ENCODE measurements at places on chromosomes 3 and 15.

GRCh38 chr3:158912188-158912587 is 110.3 kb downstream of the MFSD1 start:
- no peak for DNase-seq

- no peak for DNase-seq
Measured at GRCh38 chr3:125428216-125428830, 53.2 kb upstream of the ZNF148 start.

DNA sequence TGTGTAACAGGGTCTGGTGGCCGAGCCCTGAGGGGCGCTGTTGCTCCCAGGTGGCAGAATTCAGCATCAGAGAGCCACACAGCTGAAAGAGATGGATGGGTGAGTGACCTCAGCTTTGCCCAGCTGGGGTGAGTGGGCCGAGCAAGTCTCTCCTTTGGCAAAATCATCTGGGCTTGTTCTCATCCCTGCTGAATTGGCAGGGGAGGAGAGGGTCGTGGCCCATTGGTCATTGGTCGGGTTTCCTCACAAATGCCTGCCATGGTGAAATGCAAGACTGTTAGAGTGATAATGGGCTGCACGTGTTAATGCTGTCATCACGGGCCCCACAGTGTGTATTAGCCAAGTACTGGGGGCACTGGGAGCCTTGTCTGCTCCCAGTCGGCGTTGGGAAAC is 15.9 kb downstream of the ABHD2 start:
- DNase-seq: no peak

- no peak for DNase-seq
Measured at GRCh38 chr3:71421475-71421819, 162.1 kb downstream of the FOXP1 start.

GRCh38 chr3:173660645-173661299 is 263.2 kb downstream of the NLGN1 start:
- DNase-seq: no peak

- DNase-seq: no peak
Measured at GRCh38 chr3:159796226-159796625, 192.4 kb upstream of the IL12A start.

GRCh38 chr3:118772547-118773011 is 262.1 kb downstream of the IGSF11 start:
- DNase-seq: no peak

- DNase-seq: no peak
Measured at GRCh38 chr15:31477851-31478701, 151.4 kb downstream of the KLF13 start.

DNA sequence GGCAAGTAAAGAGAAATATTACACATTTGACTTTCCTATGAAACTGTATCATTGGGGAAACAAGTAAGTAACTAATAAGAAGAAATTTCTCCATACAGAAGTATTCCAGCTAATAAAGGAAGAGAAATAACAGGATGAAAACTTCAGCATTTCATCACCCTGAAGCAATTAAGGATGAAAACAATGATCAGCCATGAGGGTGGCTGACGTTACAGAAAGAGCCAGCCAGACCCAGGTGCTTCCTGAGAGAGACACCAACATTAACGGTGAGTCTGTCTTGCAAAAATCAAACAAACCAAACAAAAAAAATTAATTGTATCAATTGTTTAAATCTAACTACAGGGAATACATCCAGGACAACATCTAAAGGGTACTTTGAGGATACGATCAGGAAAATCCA is 190.0 kb downstream of the ARRDC4 start:
- DNase-seq: no peak

DNA sequence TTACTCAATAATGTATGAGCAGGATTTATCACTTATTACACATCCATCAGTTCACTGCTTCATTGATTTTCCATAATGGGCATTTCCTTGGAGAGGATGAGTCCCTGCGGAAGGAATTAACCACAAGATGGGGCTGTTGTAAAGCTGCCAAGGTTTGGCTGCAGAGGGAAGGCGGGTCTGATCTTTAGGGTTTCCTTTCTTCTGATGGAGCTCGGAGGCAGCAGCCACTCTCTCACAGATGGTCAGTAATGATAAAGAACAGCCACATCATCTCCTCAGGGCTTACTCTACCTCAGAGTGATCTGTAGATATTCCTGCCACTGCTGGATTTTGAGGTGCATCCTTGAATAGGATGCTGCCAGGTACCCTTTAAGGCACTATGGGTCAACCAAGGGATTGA is 115.2 kb downstream of the USP13 start:
- DNase-seq: peak; percentile 67

DNA sequence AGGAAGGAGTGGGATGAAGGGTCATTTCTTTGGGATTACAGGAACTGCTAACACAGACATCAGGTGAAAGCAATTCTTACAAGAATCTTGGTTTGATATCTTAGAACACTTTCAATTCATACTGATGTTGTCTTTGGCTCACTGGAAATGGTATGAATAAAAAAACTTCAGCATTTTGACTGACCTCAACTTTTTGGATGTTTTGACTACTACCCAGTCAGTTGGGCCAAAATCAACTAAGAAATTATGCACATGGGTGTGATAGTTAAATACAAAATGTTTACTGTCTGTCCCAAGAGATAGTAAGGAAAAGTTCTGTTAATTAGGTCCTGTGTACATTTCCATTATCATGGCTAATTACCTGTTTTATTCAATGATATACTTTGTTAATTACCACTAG is 165.5 kb upstream of the LRIG1 start:
- no peak for DNase-seq

DNA sequence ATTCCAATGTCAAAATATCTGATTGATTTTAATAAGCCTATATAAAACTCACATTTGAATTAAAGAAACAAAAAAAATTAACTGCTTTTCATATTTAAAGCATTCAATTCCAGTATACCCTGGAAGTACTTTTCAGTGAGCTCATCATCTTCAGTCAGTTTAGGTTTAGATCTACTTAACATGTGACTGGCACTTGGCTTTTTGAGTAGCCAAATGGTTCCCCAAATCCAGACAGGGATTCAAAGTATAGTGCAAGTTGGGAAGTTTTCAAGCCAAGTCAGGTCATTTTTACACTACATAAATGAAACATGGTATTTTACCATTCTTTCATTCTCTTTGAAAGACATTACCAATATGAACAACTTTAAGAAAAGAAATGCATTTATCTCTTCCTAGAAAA is 57.5 kb downstream of the ATP8B4 start:
- DNase-seq: no peak

DNA sequence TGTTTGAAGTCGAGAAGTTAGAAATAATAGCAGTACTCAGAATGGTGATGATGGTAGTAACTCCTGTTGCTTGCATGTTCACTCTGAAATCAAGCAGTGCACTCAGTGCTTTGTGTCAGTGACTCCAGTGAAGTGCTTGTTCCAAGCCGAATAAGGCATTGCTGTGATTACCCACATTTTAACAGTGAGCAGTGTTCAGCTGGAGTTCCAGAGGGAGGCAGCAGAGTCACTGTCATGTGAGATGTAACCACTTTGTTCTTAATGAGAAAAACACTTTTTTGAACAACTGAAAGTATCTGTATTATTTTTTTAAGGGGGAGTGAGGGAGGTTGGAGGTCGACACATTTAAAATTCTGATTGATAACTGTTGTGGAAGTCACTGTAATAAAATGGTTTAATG is 3.7 kb downstream of the MDFIC2 start:
- DNase-seq: peak; percentile 0

GRCh38 chr3:185824051-185825005 is 514 bp downstream of the IGF2BP2 start:
- peak; percentile 42 for DNase-seq

- peak; percentile 18 for DNase-seq
Measured at GRCh38 chr15:91021516-91022074, 799 bp downstream of the VPS33B start.

GRCh38 chr15:66498501-66499386 is 1.2 kb upstream of the SNAPC5 start:
- no peak for DNase-seq

DNA sequence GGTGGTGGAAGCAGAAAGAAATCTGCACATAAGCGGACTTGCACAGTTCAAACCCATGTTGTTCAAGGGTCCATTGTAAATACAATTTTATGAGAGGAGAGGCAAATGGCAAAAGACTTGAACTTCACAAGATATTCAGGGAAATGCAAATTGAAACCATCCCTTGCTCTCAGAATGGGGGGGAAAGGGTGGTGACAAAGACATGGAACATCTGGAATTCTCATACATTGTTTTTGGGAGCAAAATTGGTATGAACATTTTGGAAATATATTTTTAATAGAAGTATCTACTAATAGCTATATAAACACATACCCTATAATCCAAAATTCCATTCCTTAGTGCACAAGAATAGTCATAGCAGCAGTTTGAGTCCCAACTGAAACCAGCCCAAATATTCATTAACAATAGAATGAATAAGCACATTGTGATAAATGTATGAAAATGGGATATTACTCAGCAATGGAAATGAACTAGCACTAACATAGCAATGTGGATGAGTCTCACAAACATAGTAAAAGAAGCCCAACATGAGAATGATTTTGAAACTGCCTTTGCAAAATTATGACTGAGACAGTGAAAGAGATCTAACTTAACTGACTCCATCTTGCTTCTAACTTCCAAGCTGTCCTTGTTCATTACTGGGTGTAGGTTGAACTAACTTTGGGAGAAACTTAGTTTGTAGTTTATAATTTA is 77.2 kb downstream of the CD200R1L start:
- DNase-seq: no peak

DNA sequence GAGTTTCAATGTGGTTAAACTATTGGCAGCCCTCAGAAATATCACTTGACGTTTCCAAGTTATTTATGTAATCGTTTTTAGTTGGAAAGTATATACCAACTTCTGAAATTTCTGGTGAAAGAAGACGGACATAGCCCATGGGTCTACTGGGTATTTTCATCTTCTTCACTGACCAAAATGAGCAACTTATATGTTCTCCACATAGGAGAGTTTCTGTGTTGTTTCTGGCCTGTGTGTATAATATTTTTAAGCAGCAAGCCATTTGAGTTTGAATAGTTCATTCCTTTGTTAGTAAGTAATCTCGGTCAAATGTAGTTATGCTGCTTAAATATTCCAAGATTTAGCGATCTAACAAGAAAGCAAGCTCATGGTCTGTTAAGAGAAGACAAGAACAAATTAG is 57.3 kb downstream of the ADAMTSL3 start:
- no peak for DNase-seq

DNA sequence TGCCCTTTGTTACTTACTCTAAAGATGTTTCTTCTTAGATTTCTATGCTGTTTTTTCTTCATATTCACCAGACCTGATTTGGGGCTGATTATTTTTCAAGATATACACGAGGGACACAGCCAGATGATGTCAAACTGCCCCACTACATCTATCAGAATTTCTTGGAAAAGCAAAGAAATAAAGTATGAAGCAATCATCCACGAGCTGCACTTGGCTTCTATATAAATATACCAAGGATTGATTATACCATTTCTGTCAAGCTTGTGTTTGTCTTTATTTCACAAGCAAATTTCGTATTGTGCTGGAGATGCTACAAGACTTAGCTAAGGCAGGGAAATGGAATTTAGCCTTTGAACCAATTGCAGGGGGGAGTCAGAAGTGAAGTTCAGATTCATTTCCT is 715.1 kb upstream of the NR2F2 start:
- no peak for DNase-seq

DNA sequence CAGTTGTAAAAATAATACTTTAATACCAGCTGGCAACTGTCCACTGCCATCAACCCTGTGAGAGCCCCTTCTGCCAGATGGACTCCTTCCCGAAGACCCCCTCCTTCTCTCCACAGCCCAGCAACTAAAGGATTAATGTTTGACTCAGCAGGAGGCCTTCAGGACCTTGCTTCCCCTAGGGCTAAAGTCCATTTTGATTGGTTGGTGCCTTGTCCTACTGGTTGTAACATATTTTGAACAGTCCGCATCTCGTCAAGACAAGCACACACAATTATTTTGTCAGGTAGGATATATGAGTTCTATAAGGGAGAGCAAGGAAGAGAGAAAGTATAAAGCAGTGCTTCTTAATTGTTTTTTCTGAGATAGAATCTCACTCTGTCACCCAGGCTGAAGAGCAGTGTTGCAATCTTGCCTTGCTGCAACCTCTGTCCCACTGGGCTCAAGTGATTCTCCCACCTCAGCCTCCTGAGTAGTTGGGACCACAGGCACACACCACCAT is 18.6 kb downstream of the ACOX2 start:
- DNase-seq: peak; percentile 98

DNA sequence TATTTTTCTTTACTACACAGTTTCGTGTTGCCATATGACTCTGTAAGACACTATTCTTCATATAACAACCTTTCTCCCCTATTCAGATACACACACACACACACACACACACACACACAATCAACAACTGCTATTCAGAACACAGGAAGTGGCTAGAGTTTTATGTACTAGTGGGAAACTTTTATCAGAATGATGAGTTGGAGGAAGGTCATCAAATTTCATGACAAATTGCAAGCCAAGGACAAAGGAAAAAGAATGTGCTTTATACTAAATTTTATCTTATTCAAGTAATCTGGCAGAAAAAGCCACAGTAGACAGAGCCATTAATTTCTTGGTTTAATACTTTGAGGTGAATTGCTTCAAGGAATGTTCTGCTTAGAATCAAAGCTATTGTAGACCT is 899.8 kb downstream of the ROBO2 start:
- DNase-seq: no peak

- no peak for DNase-seq
Measured at GRCh38 chr3:128482666-128483656, 10.0 kb downstream of the GATA2 start.

- no peak for DNase-seq
Measured at GRCh38 chr3:86175593-86176444, 815.1 kb downstream of the VGLL3 start.

DNA sequence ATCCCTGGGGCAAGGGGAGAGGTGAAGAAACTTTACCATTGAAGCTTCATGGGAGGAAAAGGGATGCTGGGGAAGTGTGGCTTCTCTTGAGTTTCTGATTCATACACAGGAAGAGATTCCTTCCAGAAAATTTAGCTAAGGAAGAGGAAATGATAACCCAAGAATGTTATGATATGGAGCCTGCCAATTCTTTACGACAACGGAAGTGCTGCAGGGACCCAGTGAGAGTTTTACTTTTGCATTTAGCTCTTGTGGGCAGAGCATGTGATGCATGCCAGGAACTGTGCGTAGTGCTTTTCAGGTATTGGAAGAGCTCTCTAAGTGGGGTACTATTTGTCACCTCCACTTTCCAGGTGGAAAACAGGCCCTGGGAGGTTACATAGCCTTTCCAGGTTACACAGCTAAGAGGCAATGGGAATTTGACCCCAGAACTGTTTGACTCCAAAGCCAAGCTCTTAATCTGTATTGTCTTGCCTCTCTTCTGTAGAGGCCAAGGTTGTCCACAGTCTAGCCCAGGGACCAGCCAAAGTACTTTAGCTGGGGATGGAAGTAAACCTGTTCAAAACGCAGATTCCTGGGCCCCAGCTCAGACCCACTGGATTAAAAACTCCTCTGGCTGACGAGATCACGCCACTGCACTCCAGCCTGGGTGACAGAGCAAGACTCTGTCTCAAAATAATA is 23.0 kb downstream of the CMTM7 start:
- DNase-seq: no peak

- peak; percentile 72 for DNase-seq
Measured at GRCh38 chr3:42501681-42502428, 588 bp upstream of the VIPR1 start.

GRCh38 chr15:56168394-56168793 is 75.3 kb downstream of the RFX7 start:
- no peak for DNase-seq

- DNase-seq: no peak
Measured at GRCh38 chr15:43901495-43901894, 74.7 kb downstream of the WDR76 start.

- DNase-seq: no peak
Measured at GRCh38 chr3:45034612-45035252, 8.6 kb downstream of the CLEC3B start.

GRCh38 chr3:169295126-169295525 is 368.4 kb downstream of the MECOM start:
- no peak for DNase-seq
